ENCODE measurements at places on chromosomes 1 and 21. TPM values are rescaled to one million over a fixed set of nuclear protein-coding genes. Genes with fewer than 3 reads are reported as not detected.

Gene IL23R
- not detected for polyA plus RNA-seq

Gene TNFRSF4
- polyA plus RNA-seq, result 3.0 TPM

Gene EPHX1
- polyA plus RNA-seq, result 52.0 TPM

GRCh38 chr1:181423301-181423918 lies 59.9 kb upstream of the CACNA1E start:
- DNase-seq, result peak; percentile 6

GRCh38 chr1:159177272-159177907 lies 6.0 kb downstream of the CADM3 start:
- peak; percentile 87 for DNase-seq

GRCh38 chr1:224831501-224831900 lies 98.0 kb upstream of the DNAH14 start:
- no peak for DNase-seq

GRCh38 chr1:229991104-229991513 lies 75.9 kb upstream of the GALNT2 start:
- DNase-seq, result no peak

All from renal cortex interstitium (tissue), 15 donors.